Fibroblast of lung (primary cell): ENCODE measurements at places on chromosomes 7 and 10. TPM values are rescaled to one million over a fixed set of nuclear protein-coding genes. Genes with fewer than 3 reads are reported as not detected.
A peak's percentile ranks its signal among the peaks of the same experiment; 100 is the strongest.

DNA sequence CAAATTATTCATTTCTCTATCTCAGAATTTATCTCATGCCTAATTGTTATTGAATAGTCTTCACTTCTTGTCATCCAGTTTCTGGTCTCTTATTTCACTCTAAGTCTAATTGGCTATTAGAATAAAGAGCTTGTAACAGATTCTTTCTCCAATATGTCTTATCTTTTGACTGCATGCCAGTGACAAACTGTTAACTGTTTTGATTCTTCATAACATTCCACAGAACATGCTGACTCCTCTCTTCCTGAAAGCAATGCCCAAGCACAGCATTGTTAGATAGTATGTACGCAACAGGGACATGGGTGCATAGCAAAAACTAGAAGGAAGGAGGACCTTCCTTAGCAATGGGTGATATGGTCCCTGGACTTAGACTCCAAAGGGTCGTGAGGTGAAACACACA, 65.4 kb downstream of the TRUB1 start:
- no peak overlapping the region for H3K4me3 ChIP-seq
- H3K27ac ChIP-seq = no peak overlapping the region
- no peaks in the 10 kb centered on the region for H3K27me3 ChIP-seq
- DNase-seq = no peak

DNA sequence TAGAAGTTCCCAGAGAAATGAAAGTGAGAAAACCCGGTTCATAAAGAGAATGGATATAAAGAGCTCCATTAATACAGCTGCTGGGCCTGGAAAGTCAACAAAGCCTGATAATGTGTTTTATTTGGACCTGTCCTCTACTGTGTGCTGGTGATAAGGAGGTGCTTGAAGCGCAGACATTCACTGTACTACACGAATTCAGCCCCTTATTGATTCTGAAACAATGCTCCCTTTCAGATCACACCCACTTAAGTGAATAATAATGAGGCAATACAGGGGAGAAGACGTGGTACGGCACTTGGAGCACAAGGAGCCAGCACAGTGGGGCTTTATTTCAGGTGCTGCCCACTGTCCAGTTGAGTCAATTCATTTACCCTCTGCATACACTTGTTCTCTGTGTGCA, 260.8 kb downstream of the FGFR2 start:
- DNase-seq = no peak
- H3K4me1 ChIP-seq = no peaks in the 10 kb centered on the region
- H3K36me3 ChIP-seq = no peaks in the 10 kb centered on the region
- H3K27me3 ChIP-seq = no peaks in the 10 kb centered on the region
- no peak overlapping the region for H3K4me3 ChIP-seq
- H3K27ac ChIP-seq = no peak overlapping the region

- no peak overlapping the region for H3K27ac ChIP-seq
- no peaks in the 10 kb centered on the region for H3K36me3 ChIP-seq
- no peaks in the 10 kb centered on the region for H3K27me3 ChIP-seq
Observed at GRCh38 chr7:20395511-20395910, 64.8 kb downstream of the ITGB8 start.

The GAD2 gene
- polyA plus RNA-seq = not detected in 2 replicates

The THSD7A gene
- polyA plus RNA-seq = 0.02 and 0.06 TPM in 2 replicates

DNA sequence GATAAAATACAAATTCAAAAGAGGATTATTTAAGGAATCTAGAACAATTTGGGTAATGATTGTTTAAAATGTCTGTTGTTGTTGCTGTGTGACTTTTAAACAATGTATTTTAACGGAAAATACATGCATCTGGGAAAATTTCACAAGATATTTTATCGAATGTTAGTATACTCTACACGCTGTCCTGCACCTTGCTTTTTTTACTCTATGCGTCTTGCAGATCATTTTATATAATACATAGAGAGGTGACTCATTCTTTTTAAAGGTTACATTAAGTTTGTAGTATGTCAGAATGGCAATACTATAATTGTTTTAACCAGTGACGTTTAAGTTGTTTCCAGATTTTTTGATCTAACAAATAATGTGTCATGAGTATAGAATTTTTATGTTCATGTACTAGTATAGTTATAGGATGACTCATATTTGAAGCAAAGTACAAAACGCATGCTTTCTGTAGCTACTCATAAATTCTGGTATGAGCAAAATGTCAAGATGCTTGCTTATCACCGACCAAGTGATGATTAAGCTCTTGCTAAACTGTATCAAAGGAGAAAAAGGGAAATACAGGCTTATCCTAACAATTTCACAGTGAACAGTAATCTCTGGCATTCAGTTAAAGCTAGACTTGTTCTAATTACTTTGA, 4.9 kb downstream of the DKK1 start:
- no peaks in the 10 kb centered on the region for H3K27me3 ChIP-seq
- no peaks in the 10 kb centered on the region for H3K36me3 ChIP-seq
- H3K27ac ChIP-seq = peak overlapping the region; percentile 82
- peaks cover 13% of the 10 kb centered on the region for H3K4me1 ChIP-seq
- DNase-seq = peak; percentile 96
- peak overlapping the region; percentile 0 for H3K4me3 ChIP-seq

DNA sequence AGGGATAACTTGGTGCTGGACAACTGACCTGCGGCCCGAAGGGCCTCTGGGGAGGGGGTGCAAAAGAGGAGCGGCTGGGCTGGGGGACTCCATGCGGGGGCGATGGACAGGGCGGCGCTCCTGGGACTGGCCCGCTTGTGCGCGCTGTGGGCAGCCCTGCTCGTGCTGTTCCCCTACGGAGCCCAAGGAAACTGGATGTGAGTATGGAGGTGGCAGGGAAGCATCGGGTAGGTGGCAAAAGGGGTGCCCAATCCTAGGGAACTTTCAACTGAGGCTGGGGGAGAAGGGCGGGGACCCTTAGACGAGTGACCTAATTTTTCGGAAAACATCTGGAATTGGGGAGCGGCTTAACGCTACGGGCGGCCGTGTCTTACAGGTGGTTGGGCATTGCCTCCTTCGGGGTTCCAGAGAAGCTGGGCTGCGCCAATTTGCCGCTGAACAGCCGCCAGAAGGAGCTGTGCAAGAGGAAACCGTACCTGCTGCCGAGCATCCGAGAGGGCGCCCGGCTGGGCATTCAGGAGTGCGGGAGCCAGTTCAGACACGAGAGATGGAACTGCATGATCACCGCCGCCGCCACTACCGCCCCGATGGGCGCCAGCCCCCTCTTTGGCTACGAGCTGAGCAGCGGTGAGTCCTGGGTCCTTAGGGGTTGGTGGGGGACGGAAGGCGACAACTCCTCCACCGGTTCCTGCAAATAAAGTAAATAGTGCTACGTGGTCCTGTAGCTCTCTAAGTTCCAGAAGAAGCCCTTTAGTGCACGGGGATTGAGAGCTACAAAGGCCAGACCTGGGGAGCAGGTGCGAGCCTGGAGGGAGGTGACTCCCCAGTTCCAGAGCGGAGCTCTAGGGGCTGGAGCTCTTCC, 622 bp downstream of the WNT16 start:
- peaks cover 17% of the 10 kb centered on the region for H3K27me3 ChIP-seq
- no peak overlapping the region for H3K27ac ChIP-seq
- H3K4me1 ChIP-seq = peaks cover 6% of the 10 kb centered on the region
- H3K36me3 ChIP-seq = no peaks in the 10 kb centered on the region
- peak; percentile 23 for DNase-seq

DNA sequence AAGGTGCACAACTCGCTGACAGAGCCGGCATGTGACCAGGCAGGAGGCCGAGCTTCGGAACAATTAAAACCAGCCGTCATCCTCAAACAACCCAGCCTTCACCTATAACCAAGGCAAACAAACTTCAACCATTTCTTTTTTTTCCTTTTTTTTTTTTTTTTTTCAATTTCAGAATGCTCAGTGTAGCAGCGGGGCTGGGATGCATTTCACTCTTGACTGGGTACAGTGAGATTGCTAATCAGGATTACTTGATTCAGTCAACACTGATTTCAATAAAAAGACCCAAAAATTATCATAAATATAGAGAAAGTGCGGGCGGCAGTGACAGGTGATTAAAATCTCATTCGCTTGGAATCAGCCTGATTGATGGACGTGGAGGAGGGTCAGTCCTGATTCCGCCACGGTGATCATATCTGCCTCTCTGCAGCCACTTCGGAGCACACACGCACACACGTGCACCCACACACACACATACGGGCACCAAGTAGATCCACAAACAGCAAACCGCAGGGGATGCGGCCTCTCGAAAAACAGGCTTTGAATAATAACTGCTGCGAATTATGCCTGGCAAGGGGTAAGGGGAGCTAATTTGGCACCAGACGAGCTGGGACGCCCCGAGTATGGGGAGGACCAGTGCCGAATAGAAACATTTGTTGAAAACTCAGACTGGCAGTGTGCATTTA, 31.2 kb downstream of the EBF3 start:
- H3K4me1 ChIP-seq = no peaks in the 10 kb centered on the region
- no peak overlapping the region for H3K27ac ChIP-seq
- no peak overlapping the region for H3K4me3 ChIP-seq

The NUPR2 gene
- polyA plus RNA-seq = not detected in 2 replicates

DNA sequence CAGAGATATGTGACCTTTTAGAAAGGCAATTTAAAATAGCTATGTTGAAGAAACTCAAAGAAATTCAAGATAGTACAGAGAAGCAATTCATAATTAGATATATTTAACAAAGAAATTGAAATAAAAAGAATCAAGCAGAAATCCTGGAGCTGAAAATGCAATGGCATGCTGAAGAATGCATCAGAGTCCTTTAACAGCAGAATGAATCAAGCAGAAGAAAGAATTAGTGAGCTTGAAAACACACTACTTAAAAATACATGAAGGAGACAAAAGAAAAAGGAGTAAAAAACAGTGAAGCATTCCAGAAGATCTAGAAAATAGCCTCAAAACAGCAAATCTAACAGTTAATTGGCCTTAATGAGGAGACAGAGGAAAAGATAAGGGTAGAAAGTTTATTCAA, 20.0 kb downstream of the ZPBP start:
- no peak overlapping the region for H3K27ac ChIP-seq
- H3K36me3 ChIP-seq = no peaks in the 10 kb centered on the region
- DNase-seq = no peak
- H3K4me3 ChIP-seq = no peak overlapping the region
- H3K4me1 ChIP-seq = no peaks in the 10 kb centered on the region
- H3K27me3 ChIP-seq = no peaks in the 10 kb centered on the region
